ENCODE measurements at places on chromosomes 3 and 15. TPM values are rescaled to one million over a fixed set of nuclear protein-coding genes. Genes with fewer than 3 reads are reported as not detected.

GP5 gene
- total RNA-seq, result 0.17 TPM

SLC6A1 gene
- 26.2 TPM for total RNA-seq

PROK2 gene
- 0.84 TPM for total RNA-seq

FAM107A gene
- total RNA-seq, result 0.05 TPM

SEMA6D gene
- total RNA-seq, result 1.8 TPM

FMN1 gene
- 0.84 TPM for total RNA-seq

GLDN gene
- 1.4 TPM for total RNA-seq

PLSCR5 gene
- total RNA-seq, result not detected

LDHAL6B gene
- total RNA-seq, result not detected

STAB1 gene
- total RNA-seq, result 198 TPM

RASL12 gene
- total RNA-seq, result 0.70 TPM

ROBO2 gene
- total RNA-seq, result 1.9 TPM

HIGD2B gene
- total RNA-seq, result not detected

EPHA3 gene
- 2.7 TPM for total RNA-seq

MCCC1 gene
- 23.4 TPM for total RNA-seq

MESP1 gene
- 0.50 TPM for total RNA-seq

KCNMB3 gene
- 2.8 TPM for total RNA-seq

GPR62 gene
- not detected for total RNA-seq

PCOLCE2 gene
- total RNA-seq, result 16.1 TPM

GABRA5 gene
- total RNA-seq, result not detected

LMOD3 gene
- total RNA-seq, result not detected

FETUB gene
- 3.1 TPM for total RNA-seq

HYAL1 gene
- total RNA-seq, result 87.6 TPM

MTHFS gene
- 40.9 TPM for total RNA-seq

BRPF1 gene
- total RNA-seq, result 11.2 TPM

ATP13A5 gene
- total RNA-seq, result not detected

AP4E1 gene
- 10.2 TPM for total RNA-seq
